ENCODE measurements at places on chromosomes 3 and 15.

DNA sequence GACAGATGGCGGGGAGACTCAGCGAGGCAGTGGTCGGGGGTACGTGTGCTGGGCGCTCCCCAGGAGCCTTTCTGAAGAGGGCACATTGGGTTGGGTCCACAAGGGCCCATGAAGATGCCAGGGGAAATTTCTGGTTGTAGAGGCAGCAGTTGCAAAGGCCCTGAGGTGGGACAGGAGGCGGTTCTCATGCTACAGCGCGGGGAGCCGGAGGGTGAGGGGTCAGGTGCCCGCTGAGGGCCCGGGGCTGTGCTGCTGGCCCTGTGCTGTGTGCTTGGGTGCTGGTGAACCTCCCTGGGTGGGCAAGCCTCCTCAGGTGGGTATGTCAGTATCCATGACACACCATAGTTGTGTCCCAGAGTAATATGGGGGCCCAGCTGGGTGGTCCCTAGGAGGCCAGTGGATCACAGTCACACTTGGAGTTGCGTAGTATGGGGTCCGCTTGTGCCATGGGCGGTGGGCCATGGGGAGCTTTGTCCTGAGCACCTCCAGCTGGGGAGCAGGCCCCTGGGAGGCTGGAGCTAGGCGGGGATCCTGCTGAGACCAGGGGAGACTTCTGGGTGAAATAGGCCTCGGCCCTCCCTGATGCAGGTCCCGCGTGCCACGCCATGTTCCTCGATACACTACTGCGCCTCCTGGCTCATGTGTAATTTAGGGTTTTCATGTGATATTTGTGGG lies 44.3 kb downstream of the PLXNA1 start:
- DNase-seq: no peak

DNA sequence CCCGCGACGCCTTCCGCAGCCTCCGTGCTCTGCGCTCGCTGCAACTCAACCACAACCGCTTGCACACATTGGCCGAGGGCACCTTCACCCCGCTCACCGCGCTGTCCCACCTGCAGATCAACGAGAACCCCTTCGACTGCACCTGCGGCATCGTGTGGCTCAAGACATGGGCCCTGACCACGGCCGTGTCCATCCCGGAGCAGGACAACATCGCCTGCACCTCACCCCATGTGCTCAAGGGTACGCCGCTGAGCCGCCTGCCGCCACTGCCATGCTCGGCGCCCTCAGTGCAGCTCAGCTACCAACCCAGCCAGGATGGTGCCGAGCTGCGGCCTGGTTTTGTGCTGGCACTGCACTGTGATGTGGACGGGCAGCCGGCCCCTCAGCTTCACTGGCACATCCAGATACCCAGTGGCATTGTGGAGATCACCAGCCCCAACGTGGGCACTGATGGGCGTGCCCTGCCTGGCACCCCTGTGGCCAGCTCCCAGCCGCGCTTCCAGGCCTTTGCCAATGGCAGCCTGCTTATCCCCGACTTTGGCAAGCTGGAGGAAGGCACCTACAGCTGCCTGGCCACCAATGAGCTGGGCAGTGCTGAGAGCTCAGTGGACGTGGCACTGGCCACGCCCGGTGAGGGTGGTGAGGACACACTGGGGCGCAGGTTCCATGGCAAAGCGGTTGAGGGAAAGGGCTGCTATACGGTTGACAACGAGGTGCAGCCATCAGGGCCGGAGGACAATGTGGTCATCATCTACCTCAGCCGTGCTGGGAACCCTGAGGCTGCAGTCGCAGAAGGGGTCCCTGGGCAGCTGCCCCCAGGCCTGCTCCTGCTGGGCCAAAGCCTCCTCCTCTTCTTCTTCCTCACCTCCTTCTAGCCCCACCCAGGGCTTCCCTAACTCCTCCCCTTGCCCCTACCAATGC lies 2.0 kb downstream of the ISLR start:
- no peak for DNase-seq

DNA sequence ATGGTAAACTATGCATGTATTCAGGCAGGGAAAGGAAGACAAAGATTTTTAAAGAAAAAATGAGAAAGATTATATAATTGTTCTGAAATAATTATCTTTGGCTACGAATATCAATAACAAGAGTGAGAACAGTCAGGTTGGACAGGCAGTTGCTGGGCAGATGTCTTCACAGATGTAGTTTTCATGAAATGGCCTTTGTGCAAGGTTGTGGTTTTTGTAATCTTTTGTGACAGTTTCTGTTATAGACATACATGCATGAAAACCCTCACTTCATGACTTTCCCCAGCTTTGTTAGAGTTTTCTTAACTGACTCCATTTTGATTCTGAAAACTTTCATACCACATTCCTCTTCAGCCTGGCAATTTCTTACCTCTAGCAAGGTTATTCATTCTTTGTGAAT lies 34.9 kb upstream of the SLC25A36 start:
- no peak for DNase-seq

DNA sequence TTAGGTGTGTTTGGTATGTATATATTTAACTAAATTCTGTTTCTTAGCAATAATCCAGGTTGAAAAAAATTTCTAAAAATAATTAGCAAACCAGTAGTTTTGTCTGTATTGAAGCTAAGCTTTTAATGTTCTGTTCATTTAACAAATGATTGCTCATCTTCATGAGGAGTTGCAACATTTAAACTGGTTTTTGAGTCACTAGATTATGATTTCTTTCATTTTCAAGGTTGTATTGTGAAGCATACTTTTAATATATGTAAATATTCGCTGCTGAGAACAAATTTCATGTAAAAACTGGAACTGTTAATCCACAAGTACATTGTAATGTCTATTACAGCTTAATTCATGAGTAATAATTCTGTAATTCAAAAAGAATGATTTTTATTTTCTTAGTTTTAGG lies 192.7 kb downstream of the MBNL1 start:
- no peak for DNase-seq

DNA sequence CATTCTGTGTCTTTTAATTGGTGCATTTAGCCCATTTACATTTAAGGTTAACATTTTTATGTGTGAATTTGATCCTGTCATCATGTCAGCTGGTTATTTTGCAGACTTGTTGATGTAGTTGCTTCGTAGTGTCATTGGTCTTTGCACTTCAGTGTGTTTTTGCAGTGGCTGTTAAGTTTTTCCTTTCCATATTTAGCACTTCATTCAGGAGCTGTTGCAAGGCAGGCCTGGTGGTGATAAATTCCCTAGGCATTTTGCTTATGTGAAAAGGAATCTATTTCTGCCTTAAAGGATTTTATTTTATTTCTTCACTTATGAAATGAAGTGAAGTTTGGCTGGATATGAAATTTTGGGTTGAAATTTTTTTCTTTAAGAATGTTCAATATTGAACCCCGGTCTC lies 70.2 kb upstream of the CD96 start:
- no peak for DNase-seq

- no peak for DNase-seq
Measured at GRCh38 chr3:4322635-4323034, 19.5 kb downstream of the SETMAR start.

GRCh38 chr15:58517682-58518525 lies 86.1 kb downstream of the LIPC start:
- no peak for DNase-seq

DNA sequence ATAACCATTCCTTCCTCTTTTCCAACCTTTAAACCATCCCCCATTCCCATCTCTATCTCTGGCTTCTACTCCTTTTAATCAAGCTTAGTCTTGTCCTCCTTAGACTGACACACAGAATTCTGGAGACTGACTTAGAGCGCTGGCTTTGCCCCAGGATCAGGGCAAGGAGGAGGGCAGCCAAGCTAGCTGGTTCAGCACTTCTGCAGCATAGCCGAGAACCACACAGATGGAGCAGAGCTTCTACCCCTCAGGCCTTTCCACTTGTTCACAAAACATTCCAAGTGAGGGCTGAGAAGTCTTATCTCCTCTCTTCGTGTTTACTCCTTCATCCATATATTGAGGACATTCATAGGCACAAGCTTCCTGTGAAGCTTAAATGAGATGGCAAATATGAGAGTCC lies 246.5 kb upstream of the PEX5L start:
- no peak for DNase-seq

DNA sequence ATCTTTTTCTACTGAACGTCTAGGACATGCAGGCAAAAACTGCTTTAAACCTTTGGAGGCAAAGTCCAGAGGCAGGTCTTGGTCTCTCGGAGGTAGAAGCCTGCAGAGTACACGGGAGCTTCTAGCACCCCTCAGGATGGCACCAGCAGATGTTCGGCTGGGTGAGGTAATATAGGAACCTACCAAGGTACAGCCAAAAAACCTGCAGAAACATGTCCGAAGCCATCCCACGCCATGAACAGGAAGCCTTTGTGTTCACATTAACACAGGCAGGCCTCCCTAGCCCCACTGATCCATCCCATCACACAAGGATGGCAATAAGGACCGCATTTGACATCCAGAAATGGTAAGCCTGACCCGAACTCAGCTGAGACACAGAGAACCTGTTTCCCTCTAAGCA lies 157.9 kb upstream of the HES1 start:
- DNase-seq: no peak

DNA sequence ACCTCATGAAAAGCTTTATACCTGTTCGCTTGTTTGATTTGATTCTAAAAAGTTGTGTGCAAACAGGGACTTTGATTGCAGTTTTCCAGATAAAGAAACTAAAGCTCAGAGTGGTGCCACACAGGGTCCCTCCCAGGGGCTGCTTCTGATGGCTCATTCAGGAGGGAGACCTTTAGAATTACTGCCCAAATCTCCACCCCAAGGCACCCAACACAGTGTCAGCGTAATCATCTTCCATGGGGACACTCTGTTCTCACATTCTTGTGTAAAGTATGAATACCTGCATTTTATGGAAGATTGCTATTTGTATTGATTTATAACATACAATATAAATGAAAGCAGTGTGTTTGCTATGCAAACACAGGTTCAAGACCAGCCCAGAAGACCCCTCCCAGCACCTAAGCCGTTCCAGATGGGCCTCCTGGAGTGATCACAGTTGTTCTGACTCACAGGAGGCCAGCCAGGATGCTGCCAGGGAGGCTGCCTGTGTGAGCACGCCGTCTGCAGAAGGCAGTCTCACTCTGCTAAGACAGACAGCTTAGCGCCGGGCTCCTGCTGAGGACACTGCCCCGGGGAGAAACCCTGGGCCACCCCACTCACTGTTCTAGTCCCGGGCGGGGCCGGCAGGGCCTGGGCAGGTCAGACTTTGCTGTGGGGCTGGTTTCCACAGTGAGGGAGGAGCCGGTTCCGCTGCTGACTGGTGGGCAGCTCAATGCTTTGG lies 185.6 kb downstream of the FAM43A start:
- DNase-seq: no peak

GRCh38 chr15:47484059-47484458 lies 233.2 kb upstream of the SEMA6D start:
- no peak for DNase-seq

- DNase-seq: no peak
Measured at GRCh38 chr3:100030346-100030745, 84.0 kb downstream of the FILIP1L start.

DNA sequence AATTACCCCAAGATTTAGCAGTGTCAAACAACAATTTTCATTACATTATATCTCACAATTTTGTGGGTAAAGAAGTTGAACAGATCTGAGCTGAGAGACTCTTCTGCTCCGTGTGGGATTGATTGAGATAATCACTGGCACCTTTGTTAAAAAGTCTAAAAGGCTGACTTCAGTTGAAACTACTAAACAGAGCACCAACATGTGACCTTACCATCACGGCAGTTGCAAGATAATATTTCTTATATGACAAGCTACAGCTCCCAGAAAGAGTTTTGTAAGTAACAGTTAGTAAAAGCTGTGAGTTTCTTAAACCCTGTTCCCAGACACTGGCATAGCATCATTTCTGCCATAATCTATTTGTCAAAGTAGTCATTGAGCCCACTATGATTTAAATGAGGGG lies 25.0 kb downstream of the CGGBP1 start:
- no peak for DNase-seq

DNA sequence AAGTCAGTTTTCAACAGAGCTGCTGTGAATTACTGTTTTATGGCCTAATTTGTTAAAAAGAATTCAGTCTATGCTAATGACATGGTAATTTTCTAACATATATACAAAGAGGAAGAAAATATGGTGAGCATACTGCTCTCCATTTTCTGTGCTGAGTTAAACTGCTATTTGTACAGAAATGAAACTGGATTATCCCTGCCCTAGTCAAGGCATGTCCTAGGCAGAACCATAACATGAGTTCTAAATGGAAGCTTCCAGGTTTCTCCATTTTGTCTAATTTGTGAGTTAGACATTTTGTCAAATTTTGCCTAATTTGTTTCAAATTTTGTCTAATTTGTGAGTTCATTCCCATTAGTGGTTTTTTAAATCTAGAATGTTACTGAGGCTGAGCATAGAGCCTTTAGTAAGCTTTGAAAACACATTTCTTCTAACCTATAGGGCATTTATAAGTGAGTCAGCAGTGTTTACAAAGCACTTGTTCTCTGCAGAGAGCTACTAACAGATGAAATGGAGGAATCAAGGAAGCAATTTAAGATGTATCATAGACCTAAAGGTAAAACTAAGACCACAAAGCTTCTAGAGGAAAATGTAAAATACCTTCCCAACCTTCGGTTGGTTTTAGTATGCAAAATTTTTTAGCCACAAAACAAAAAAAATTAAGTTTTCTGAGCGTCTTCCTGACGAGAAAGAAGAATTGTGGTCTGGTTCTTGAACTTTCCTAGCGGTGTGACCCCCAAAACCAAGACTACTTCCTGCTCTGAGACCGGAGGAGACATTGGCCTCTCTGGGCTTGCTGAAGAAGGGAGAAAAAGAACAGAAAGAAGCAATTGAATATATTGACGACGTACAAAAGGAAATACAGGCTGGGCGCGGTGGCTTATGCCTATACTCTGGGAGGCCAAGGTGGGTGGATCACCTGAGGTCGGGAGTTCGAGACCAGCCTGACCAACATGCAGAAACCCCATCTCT lies 9.8 kb downstream of the P2RY14 start:
- no peak for DNase-seq

- no peak for DNase-seq
Measured at GRCh38 chr3:40476478-40477470, at the start of gene ZNF619. TSS of gene ZNF619 (plus strand) at chr3:40477122. CDS start at chr3:40477980, 858 bp downstream.

DNA sequence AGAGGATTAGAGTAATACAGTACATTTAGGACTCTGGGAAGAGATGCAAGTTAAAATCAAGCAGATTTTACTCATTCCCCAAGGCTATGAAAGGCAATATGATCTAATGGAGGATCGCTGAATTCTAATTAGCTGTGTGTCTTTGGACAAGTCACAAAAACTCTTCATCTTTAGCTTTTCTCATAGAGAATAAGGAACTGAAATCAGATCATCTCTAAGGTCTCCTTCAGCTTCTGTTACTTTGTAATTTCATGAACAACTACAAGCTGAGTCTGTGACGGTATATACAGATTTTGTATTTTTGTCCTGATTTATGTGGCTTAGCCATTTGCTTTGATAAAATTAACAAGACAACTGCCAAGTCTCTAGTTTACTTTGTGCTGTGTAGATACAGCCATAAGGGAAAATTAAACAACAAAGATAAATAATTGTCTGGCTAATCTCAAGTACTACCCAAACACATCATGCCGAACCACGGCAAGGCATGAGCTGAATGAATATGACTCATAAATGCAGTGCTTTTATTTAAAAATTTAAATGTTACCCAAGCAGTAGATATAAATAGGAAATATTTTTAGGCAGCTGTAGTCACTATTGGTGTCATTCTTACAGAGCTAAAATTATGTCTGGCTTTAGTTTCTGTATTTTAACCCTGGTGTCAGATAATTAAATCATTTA lies 81.5 kb downstream of the GAP43 start:
- DNase-seq: no peak

All from NCI-H1436 treated with DMSO at 0.1 percent for 48 hours (cell line).